Fibroblast of skin of right biceps (primary cell): ENCODE measurements at places on chromosomes 16 and 17.

DNA sequence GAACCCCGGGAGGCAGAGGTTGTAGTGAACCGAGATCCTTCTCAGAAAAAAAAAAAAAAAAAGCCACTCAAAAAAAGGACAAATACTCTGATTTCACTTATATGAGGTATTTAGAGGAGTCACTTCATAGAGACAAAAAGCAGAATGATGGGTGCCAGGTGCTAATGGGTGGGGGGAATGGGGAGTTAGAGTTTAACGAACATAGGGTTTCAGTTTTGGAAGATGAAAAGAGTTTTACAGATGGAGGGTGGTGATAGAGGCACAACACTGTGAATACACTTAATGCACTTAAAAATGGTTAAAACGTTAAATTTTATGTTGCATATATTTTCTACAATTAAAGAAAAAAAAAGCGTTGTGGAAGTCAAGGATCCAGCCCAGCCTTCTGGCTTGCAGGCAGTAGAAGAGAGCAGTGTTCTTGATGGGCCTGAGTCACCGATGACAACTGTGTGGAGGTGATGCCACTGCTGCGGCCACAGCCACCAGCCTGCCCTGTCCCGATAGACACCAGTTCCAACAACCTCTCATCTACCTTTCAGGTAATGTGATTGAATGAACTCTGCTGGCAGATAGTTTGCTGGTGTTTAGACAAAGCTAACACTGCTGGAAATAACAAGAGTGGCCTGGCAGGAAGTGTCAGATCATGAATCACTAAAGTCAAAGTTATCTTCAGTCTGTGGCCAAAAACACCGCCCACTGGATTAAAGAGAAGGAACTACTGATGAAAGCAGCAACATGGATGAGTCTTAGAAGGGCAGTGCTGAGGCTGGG lies 49.9 kb upstream of the COX10 start:
- DNase-seq: peak; percentile 51

GRCh38 chr16:78209951-78210661 lies 110.7 kb downstream of the WWOX start:
- DNase-seq: peak; percentile 23

- DNase-seq: no peak
Observed at GRCh38 chr16:22955461-22956070, 141.6 kb downstream of the HS3ST2 start.

DNA sequence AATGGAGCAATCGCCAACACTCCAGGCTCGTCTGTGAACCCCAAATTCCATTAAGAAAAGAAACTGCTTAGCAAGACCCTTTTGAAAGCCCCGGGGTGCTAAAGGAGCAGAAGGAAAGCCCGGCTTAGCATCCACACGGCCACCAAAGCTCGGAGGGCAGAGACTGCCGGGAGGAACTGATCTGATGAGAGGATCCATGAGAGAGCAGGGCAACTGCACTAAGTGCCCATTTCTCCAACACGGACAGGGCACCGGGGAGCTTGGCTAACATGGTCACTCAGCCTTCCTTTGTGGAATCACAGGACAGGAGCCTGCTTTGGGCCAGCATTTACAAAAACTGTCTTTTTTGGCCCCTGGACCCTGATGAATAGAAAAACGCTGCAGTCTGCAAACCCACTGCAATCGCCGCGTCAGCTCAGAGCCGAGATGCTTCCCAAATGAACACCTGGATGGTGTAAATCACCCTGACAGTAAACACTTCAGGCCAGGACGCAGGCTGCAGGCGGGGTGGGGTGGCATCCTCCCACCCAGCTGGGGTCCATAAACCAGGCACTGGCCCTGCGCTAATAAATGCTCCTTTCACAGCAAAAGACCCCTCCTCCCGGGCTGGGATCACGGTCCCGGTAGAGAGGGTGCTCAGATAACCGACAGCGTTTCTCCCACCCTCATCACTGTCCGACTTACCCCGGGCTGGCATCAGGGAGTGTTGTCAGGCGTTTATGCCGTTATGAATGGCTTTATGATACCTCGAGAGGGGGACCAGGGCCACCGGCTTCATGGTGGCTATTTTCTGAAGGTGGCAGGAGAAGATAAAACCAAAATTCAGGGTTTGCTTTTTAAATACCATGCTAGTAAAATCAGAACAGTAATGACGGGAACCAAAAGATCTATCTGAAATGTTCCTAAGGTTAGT lies 299.5 kb downstream of the IRF8 start:
- DNase-seq: no peak

GRCh38 chr16:90000733-90001427 lies 18.4 kb downstream of the DBNDD1 start:
- DNase-seq: no peak

DNA sequence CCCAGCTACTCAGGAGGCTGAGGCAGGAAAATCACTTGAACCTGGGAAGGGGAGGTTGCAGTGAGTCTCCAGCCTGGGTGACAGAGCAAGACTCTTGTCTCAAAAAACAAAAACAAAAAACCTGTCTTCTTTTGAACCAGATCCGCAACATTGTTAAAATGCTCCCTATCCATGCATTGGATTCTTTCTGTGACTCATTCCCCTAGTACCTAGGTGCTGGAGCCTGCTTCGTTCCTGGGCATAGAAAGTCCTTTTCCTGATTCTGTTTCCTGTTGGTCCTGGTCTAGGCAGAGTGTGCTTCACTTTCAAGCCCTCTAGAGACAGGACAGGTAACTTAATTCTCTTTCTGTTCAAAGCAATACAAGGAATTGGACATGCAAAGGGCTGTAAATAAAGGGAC lies 5.2 kb downstream of the EPN2 start:
- no peak for DNase-seq

DNA sequence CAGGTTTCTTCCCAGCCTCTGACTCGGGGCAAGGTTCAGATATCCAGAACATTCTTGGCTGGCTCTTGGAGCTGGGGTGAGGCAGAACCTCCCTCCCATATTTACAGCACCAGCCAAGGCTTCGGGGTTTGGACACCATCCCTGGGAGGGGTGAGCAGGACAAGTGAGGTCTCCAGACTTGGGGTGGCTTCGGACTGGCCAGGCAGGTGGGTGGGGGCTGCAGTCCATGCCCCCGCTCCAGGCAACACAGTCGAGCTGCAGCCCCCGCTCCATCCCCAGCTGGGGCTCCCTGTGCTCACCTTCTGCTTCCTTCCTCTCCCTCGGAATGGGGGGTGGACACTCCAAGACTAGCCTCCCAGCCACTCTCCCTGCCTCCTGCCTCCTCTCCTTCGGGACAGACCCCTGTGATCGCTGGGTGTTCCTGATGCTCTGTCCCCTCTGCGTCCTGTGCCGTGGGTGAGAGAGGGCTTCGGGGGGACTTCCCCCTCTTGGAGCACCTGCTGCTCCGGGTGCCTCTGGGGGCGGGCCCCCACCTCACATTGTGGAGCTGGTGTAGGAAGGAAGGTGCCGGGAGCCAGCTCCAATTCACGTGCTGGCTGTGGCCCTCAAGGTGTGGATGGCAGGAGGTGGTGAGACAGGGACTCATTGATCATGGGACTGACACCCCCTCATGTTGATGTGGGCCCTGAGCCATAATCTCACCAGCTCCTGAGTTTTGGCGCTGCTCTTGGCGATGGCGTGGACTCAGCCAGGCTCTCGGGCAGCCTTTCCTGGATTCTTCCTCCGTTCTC lies 189.2 kb downstream of the SEC14L1 start:
- DNase-seq: no peak

- DNase-seq: no peak
Observed at GRCh38 chr16:10613785-10614485, 33.5 kb upstream of the EMP2 start.

DNA sequence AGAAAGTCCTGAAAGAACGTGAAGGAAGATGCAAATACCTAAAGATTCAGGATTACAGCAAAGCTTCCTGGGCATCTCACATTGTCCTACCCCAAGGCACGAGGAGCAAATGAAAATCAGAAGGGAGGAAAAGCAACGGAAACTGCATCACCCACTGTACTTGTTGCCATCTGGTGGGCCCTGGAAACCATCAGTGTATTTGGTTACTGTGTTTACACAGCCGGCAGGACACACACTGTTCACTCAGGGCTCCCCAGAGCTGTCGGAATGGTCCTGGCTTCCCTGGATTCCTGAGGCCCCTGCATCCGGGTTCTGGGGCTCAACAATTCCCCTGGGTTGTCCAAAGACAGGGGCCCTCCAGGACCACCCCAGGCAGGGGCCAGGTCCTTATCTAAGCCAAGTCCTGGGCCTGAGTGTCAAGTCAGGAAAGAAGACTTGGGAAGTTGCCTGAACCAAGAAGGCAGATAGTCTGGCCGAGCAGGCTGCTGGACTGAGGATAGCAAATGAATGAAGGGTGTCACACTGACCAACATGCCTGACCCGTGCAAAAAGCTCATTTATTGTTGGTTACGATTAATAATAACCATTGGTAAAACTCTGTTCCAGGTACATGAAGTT lies 52.8 kb downstream of the SOX9 start:
- no peak for DNase-seq

GRCh38 chr16:54930005-54930868 lies at the start of gene IRX5:
IRX5 (plus strand) TSS chr16:54930865; CDS start chr16:54931199, 334 bp downstream.
- peak; percentile 99 for DNase-seq

GRCh38 chr17:50448643-50449042 lies 20.0 kb downstream of the CHAD start:
- no peak for DNase-seq

GRCh38 chr17:56598466-56598865 lies 5.0 kb downstream of the NOG start:
- DNase-seq: peak; percentile 91

DNA sequence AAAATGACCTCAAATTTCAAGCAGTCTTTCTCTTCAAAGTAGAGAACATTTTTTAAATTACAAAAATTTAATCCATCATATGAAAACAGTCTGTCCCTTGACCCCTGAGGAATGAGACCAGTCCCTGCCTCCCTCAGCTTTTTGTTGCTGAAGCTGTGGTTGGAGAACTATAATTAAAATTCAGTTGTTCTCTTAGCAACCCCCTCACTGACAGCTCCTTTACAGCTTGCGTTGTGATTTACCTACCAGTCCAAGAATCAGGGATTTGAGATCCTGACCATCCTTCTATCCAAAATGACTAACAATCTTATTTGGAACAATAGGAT lies 29.8 kb downstream of the LYRM1 start:
- no peak for DNase-seq

DNA sequence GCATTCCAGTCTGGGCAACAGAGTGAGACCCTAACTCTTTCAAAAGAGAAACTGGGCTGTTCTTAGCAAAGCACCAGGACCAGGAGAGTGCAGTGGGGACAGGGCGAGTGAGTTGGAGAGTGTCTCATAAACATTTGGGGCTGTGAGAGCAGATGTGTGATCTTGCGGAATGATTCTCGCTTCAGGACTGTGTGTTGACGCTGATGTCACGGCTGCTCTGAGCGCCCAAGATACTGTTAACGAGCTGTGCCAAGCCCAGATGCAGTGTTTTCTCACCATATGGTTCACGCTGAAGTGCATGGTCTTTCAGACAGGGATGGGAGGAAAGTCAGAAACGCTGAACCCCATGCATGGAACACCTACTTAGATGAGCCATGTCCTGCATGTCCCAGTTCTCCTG lies 438.2 kb downstream of the HS3ST4 start:
- no peak for DNase-seq

GRCh38 chr17:78294776-78295175 lies 63.3 kb downstream of the TMEM235 start:
- no peak for DNase-seq

DNA sequence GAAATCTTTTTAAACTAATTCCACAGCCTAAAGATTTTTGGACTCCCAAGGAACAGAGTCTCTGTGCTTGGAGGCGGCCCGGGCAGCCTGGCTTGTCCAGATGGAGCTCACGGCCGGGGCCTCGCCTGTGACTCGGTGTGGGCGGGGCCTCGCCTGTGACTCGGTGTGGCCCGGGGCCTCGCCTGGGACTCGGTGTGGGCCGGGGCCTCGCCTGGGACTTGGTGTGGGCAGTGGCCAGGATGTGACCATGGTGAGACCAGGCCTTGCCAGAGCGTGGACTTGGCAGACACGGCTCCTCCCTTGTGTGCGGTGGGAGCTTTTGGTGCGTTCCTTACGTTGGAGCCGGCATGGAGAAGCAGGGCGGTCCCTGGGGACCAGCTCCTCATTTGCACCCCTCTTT lies 92.3 kb downstream of the METRNL start:
- no peak for DNase-seq
